ENCODE measurements at places on chromosomes 5 and 9.

GRCh38 chr5:167726642-167727041, 564.8 kb upstream of the WWC1 start:
- H3K36me3 ChIP-seq: no peaks in the 10 kb centered on the region
- H3K27ac ChIP-seq: no peak overlapping the region
- DNase-seq: no peak
- no peak overlapping the region for H3K4me3 ChIP-seq

- H3K27me3 ChIP-seq: no peaks in the 10 kb centered on the region
- H3K36me3 ChIP-seq: no peaks in the 10 kb centered on the region
- no peaks in the 10 kb centered on the region for H3K4me1 ChIP-seq
- DNase-seq: no peak
These were observed 213.0 kb downstream of the PJA2 start for GRCh38 chr5:109196823-109197160.

DNA sequence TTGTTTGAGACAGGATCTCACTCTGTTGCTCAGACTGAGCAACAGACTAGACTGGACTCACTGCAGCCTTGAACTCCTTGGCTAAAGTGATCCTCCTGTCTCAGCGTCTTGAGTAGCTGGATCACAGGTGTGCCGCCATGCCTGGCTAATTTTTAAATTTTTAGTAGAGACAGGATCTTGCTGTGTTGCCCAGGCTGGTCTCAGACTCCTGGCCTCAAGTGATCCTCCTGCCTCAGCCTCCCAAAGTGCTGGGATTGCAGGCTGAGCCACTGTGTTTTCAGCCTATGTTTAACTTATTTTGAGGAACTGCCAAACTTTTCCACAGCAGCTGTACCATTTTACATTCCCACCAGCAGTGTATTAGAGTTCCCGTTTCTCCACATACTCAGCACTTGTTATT, 16.8 kb downstream of the NDFIP1 start:
- H3K27ac ChIP-seq: no peak overlapping the region
- H3K36me3 ChIP-seq: no peaks in the 10 kb centered on the region
- H3K27me3 ChIP-seq: no peaks in the 10 kb centered on the region
- peaks cover 1% of the 10 kb centered on the region for H3K4me1 ChIP-seq
- DNase-seq: no peak

DNA sequence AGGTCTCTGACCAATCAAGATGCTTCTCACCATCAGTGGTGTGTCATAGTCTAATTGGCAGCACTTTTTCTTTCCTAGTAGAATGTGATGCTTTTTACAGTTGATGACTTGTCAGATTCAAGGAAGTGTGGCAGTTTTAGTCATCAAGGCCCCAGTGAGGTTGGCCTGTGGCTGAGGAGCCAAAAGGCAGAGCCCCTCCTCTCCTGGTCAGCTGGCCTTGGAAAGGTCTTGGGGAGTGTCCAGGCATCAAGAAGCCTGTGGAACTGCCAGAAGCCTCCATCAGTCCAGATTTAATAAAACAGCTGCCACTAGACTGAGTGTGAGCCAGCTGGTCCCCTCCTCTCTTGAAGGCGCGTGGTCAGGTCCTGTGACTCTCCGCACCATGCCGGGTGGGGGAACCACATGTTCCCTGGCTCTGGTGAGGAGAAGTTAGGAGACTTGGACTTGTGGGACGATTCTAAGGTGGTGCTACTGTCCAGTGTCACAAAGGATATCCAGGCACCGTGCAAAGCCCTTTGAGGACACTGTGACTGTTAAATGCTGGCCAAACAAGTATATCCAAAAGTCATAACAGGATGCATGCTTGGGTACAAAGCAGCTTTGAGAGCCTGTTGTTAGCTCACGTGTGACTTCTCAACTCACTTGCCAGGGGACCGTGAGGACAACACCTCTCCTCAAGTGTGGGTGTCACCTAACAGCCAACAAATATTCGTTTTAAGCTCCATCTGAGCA, 6.1 kb upstream of the ANGPTL2 start:
- no peak for DNase-seq
- peak overlapping the region; percentile 11 for H3K27ac ChIP-seq
- peaks cover 42% of the 10 kb centered on the region for H3K4me1 ChIP-seq
- no peaks in the 10 kb centered on the region for H3K36me3 ChIP-seq
- H3K27me3 ChIP-seq: no peaks in the 10 kb centered on the region

DNA sequence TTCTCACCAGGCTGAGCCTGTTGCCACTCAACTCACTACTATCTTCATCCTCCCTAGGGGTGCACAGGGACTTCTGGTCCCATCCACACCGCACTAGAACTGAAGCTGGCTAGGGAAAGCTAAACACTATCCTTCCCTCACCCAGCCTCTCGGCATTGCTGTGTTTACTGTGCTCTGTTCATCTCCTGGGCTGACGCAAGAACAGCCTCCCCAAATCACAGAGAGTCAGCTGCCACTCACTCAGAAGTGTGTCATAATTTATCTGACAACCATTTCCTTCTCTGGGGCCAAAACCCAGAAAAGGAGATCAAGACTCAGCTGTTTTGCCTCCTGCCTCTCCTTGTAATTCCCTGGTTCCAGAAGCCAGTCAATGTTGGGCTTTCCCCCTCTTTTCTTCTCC, 92.8 kb downstream of the ARHGEF28 start:
- no peaks in the 10 kb centered on the region for H3K27me3 ChIP-seq
- DNase-seq: no peak
- H3K4me3 ChIP-seq: no peak overlapping the region
- no peak overlapping the region for H3K27ac ChIP-seq

- no peaks in the 10 kb centered on the region for H3K4me1 ChIP-seq
- H3K36me3 ChIP-seq: no peaks in the 10 kb centered on the region
- H3K4me3 ChIP-seq: no peak overlapping the region
- H3K27me3 ChIP-seq: no peaks in the 10 kb centered on the region
- no peak overlapping the region for H3K27ac ChIP-seq
These were observed 1353.4 kb upstream of the WWC1 start for GRCh38 chr5:166938071-166938470.

DNA sequence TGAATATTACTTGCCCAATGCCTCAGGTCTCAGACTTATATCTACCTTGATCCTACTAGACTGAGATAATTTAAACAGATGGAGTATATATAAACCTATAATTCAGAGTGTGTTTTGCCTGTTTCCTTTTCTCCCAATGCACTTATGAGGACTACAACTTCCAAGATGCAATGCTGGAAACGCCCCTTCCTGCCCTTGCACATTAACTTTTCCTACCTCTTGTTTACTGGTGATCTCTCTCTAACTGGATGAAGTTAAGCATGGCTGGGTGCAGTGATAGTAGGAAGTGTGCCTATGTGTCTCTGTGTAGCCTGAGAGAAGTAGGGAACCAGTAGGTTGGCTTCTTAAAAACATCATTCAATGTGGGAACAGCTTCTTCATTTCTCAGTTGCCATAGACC, 115.2 kb downstream of the SVEP1 start:
- no peak overlapping the region for H3K27ac ChIP-seq
- no peaks in the 10 kb centered on the region for H3K4me1 ChIP-seq
- no peak overlapping the region for H3K4me3 ChIP-seq
- peaks cover 30% of the 10 kb centered on the region for H3K36me3 ChIP-seq
- H3K27me3 ChIP-seq: no peaks in the 10 kb centered on the region
- no peak for DNase-seq

DNA sequence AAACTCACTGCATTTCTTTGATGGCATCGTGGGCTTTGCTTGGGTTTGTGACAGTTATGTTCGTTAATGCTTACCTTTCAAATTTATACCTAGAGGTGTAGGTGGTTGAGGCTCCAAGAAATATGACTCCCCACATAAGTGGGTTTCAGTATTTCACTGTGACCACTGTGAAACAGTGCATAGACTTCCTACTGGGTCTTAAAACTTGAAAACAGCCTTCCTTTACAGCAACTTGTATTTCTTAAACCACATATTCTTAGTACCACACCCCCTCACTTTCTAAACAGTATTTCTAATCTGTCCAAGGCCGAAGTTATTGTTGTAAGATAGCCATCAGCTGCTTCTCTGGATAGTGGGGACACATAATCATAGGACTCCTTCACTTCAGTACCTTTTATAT, 48.3 kb downstream of the TMEFF1 start:
- no peak overlapping the region for H3K4me3 ChIP-seq
- no peak for DNase-seq
- no peaks in the 10 kb centered on the region for H3K36me3 ChIP-seq
- no peaks in the 10 kb centered on the region for H3K4me1 ChIP-seq
- no peaks in the 10 kb centered on the region for H3K27me3 ChIP-seq
- no peak overlapping the region for H3K27ac ChIP-seq
